ENCODE measurements at places on chromosomes 11 and 22.

- DNase-seq = no peak
Observed at GRCh38 chr22:42385696-42386095, 46.5 kb downstream of the NFAM1 start.

DNA sequence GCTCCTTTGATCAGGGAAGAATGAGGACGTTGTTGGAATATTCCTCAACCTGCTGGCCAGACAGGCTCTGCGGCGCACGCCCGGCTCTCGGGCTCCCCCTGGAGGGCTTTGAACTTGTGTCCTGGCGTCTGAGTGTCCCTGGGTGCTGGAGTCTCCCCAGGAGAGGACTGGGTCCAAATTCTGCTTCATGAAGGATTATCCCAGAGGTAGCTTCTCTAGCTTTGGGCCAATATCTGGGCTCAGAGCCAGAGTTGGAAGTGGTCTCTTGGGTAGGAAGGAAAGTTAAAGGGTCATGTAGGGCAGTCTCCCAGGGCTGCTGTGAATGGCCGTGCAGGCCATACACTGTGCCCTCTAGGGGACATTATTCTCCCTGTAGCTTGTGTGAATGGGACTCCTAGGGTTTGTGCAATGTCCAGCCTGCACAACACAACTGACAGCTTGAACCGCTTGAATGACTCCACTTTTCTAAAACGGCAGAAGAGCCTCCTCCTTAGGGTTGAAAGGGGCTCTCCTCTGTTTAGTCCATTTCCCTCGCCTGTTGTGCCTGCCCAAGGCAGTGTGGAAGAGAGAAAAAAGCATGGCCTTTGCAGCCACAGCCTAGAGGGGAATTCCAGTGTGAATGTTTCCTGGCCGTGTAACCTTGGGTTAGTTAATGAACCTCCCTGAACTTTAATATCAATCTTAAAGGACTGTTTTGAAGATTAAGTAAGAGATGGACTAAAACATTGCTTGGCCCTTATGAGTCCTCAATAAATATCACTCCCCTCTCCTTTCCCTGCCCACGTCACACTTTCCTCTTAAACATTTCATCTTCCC, 111.2 kb upstream of the THY1 start:
- DNase-seq = peak; percentile 86

DNA sequence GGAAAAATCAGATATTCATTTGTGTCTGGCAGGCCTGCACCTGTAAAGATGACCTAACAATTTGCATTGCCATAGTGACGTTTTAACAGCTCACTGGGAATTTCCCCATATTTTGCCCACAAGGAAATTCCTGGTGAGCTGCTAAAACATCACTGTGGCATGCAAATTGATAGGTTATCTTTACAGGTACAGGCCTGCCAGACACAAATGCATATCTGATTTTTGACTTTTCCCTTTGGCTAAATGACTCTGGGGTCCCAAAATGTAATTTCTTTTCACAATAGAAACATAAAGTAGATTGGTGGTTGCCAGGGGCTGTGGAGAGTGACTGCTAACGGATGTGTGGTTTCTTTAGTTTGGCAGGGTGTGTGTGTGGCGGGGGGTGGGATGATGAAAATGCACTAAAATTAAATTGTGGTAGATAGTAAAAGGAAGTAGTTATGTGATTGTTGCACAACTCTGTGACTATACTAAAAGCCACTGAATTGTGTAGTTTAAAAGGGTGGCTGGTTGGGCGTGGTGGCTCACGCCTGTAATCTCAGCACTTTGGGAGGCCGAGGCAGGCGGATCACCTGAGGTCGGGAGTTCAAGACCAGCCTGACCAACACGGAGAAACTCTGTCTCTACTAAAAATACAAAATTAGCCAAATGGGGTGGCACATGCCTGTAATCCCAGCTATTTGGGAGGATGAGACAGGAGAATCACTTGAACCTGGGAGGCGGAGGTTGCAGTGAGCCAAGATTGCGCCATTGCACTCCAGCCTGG, 18.5 kb upstream of the FEZ1 start:
- peak; percentile 65 for DNase-seq

DNA sequence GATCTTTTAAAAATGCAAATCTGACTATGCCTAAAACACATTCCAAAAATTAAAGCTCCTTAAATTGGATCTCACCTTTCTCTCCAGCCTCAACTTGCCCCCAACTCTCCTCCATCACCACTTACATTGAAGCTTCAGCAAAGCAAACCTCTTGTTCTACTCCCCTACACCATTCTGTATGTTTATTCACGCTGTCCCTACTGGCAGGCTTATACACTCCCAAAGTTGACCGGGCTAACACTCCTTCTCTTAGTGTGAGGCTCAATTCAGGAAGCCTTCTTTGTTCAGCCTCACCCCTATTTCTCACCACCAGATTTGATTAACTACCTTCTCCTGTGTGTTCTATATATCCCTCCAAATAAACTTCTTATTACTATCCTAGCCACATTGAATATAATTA, 1.8 kb upstream of the GDPD4 start:
- DNase-seq = no peak
